NCI-H69 (cell line): ENCODE measurements at places on chromosomes 1 and 21.

DNA sequence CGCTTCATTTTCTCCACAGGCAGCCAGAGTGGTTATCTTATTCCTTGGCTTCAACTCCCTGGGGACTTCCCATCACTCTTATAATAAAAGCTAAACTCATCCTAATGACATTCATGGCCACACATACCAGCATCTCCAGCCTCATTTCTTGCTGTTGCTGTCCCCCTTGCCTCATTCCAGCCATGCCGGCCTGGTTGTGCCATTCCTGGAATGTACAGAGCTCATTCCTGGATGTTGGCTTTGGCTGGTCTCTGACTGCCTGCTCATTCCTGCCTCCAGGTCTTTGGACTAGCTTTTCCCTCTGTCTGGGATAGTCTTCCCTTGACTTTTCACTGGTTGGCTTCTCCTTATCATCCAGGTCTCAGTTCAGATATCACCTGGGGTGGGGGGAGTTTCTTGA is 2.4 kb upstream of the PEF1 start:
- DNase-seq, result no peak

- DNase-seq, result peak; percentile 72
These were observed 29.3 kb downstream of the SDC3 start for GRCh38 chr1:30879126-30879786.

DNA sequence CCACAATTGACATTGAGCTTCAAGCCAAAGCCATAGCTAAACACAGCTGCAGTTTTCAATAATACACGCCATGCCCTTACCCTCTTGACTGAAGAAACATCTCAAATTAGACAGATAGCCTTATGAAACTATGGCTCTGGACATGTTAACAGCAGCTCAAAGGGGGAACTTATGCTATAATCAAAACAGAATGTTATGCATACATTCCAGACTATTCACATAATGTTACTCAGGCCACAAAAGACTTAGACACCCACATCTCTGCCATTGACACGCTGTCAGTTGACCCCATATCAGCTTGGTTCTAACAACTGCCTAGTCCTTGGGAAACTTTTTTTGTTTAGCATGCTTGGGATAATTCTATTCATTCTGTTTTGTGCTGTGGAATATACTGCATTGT is 2.3 kb upstream of the NENF start:
- DNase-seq, result no peak

- no peak for DNase-seq
These were observed 475.2 kb upstream of the USP24 start for GRCh38 chr1:55690366-55690765.

DNA sequence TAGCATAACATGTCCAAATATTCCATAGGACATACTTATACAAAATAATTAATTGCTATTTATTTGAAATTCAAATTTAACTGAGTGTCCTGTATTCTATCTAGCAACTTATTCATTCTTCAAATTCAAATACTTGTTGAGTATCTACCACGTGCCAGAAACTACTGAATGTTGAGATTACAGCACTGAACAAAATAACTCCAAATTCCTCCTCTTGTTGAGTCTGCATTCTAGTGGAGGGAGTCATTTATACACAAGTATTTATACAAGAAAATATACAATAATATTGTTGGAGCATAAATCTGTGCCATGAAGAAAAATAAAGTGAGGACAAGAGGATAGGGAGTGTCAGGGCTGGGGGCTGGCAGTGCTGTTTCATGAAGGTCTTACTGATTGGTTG is 43.7 kb upstream of the CDC42BPA start:
- DNase-seq, result no peak

GRCh38 chr1:2431103-2431502 is 18.7 kb upstream of the PEX10 start:
- no peak for DNase-seq

DNA sequence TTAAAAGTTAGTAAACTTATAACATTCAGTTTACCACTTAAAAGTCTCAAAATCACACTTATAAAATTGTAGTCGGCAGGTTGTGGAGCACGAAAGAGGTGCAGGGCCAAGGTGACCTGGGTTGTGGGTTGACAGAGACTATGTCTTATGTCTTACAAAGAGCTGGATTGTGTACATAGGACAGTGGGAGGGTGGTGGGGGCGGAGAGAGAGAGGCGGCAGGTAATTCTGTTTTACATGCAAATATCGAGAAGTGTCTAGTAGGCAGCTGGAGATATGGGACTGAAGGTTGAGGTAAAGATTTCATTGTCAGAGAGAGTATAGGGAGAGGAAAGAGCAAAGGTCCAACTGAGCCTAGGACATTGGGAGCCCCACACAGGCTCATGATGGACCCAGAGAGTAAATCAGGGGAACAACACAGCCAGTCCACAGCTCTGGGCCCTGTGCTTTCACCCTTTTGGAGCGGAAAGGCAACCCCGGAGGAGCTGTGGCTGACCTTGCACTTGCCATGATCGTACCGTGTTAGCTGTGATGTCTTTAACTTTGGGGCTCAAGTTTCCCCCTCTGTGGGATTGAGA is 28.1 kb upstream of the ZBTB18 start:
- no peak for DNase-seq

DNA sequence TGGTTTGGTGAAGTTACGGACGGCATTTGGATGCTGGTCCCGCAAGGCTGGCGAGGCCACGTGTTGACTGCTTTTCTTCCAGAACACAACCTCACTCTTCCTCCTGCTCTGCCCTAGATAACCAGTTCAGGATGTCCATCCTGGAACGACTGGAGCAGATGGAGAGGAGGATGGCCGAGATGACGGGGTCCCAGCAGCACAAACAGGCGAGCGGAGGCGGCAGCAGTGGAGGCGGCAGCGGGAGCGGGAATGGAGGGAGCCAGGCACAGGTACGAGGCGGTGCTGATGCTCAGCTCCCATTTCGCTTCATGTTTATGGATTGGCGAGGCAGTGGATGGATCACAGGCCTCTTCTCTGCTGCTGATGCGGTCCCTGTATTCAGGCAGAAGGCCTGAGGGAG is 38.8 kb upstream of the VAMP3 start:
- DNase-seq, result no peak

DNA sequence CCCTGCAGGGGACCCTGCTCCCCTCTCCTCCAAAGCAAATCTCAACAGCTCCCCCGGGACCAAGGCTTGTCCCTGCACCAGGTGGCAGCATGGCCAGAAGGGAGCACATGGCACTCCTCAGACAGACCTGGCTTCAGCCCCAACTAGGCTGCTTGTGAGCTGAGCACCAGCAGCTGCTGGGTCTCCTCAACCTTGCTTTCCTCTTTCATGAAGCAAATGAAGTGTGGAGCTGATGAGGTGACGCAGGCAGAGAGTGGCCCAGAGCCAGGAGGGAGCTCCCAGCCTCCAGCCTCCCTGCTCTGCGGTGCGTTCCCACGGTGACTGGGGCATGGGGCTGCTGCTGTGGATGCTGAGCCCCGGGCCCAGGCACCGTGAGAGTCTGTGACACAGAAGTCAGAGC is 34.0 kb downstream of the MEGF6 start:
- peak; percentile 33 for DNase-seq

DNA sequence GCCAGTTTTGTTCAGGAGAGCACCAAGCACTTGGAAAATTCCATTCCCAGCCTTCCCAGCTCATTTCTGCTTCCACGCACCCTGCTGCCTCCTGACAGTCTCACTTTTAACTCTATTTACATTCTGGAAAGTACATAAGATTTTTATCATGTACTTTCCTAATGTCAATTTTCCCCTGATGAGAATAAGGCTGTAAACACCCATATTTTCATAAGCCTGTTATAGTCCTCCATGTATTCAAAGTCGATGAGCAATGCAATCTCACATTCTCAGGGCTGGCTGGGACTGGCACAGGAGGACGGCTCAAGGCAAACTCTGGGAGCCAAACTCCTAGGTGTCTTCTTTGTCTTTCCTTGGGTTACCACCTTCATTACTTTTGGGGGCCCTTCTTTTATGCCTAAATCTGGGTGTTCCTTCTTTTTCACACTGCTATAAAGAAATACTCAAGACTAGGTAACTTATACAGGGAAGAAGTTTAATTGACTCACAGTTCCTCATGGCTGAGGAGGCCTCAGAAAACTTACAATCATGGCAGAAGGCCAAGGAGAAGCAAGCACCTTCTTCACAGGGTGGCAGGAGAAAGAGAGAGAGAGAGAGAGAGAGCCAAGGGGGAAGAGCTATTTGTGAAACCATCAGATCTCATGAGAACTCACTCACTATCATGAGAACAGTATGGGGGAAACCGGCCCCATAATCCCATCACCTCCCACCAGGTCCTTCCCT is 94.6 kb downstream of the IGSF21 start:
- DNase-seq, result no peak

DNA sequence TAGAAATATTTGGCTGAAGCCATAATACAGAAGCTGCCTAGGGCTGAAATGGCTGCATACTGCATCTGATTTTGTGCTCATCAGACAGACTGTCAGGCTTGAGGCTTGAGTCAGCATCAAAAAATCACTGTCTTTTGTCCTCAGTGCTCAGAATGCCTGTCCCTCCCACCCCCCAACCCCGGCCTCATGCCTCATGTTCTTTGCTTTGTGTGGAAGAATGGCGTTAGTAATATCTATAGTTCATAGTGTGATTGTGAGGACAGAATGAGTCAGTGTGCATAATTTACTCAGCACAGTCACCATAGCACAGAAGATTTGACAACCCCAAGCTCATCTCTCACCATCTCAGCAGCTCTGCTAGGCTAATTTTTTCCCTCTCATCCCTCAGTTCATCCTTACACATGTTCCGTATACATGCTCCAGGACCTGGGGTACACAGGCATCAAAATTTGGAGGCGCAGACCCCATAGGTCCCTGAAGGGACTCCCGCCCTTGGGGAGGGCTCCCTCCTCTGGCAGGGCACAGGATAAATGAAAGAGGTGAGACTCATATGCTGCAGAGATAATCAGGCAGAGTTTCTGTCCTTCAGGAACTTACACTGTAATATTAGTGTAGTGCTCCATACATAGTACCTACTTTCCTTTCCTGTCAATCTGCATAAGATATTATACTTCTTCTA is 159.1 kb upstream of the C8B start:
- no peak for DNase-seq

- peak; percentile 78 for DNase-seq
These were observed 728 bp downstream of the OTUD7B start for GRCh38 chr1:150009604-150010392.

GRCh38 chr1:169894424-169895145 is 889 bp upstream of the SCYL3 start:
- peak; percentile 64 for DNase-seq
